8988T (cell line): ENCODE measurements at places on chromosomes 5 and 9.

GRCh38 chr5:111779260-111779921, 22.4 kb upstream of the NREP start:
- DNase-seq = no peak

DNA sequence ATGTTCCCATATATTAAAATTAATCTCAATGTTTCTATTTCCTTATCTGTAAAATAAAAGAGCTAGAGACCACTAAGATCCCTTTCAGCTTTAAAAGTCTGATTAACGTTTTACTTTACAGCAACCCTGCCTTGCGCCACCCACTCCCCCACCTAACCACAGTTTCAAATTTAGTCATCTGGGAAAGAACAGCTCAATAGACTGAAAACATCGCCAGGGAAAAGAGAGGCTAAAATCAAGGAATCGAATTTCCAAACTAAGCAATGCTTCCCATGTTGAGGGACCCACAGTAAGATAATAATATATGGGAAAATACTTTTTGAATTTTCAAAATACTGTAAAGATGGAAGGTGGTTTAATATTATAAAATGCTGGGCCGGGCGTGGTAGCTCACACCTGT, 6.6 kb downstream of the SAXO1 start:
- no peak for DNase-seq

- DNase-seq = no peak
Measured at GRCh38 chr5:15326932-15327331, 173.0 kb upstream of the FBXL7 start.

DNA sequence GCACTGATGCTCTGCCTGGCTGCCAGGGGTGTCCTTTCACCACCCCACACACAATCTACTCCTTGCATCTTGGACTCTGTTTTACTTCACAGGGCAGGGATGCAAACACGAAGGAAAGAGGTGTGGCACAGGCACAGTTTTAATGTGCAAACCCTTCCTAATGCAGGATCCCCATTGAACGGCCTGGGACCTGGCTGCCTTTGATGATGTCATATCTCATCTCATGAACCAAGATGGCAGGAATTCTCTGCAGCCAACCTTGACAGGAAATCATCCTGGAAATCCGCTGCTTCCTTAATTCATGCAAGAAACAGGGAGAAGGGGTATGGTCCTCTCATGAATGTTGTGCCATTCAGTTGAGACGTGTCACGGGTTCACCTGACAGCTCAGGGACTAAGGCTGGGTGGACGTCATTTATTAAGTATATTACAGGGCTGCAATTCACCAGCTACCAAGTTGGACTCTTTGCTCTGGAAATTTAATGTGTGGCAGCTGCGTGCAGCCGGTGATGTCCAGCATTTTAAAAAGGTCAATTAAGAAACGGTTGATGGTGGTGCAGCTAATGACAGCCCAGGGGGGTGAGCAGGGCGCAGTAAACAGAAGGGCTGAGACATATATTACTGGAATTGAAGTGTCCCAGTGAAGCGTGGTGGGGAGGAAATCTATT, 91.5 kb downstream of the LMNB1 start:
- DNase-seq = no peak

DNA sequence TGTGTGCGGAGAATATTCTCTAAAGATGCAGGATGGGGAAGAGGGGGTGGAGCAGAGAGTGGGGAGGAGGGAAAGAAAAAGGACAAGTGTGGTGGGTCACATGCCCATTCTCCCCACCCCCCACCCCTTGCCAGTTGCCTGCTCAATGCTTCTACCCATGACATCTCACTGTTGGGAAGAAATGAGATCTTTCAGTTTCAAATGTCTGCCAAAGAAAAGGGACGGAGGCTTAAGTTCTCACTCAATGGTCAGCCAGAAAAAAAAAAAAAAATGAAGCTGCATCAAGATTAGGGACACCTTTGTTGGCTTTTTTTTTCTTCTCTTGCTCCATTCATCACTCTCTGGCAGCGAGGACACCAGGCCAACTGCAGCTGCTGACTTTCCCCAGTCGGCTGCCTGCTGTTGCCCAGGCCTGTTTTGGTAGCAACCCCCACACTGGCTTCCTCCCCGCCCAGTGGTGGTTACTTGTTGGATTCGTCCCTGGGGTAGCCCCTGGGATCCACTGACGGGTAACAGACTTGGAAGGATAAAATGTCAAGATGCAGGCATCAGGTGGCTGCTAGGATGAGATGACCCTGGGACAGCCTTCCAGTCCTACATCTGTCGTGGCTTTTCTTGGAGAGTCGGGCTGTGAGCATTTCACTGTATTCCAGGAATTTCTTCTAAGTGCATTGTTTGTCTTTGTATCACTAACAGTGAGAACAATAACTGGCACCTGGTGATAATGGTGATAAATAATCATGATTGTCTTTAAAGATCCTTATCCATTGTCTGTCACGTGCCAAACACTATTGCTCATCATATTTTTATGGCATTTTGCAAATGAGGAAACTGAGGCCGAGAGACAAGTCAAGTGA, 9.1 kb downstream of the WWC1 start:
- DNase-seq = no peak

DNA sequence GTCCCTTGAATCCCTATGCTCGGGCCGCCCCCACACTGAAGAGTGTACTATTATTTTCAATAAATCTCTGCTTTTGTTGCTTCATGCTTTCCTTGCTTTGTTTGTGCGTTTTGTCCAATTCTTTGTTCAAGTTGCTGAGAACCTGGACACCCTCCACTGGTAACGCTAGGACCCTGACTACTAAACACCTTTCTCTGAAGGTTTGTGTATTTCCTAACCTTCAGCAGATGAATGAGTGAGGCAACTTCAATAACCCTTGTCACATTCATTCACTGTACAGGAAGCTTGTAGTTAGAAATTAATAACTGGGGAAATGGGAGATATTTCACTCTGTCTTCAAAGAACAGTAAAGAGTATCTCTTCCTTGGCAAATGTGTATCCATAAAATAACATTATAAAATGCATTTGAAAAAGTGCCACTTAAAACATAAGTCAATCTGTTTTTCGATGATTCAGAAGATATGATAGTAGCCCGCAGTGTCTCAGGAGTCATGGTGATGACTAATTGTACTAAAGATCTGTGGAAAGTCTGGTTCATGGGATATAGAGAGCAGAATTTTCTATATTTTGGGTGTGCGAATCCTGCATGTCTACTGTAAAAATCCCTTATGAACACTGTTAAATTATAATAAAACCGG, 43.2 kb upstream of the ANKH start:
- DNase-seq = no peak

DNA sequence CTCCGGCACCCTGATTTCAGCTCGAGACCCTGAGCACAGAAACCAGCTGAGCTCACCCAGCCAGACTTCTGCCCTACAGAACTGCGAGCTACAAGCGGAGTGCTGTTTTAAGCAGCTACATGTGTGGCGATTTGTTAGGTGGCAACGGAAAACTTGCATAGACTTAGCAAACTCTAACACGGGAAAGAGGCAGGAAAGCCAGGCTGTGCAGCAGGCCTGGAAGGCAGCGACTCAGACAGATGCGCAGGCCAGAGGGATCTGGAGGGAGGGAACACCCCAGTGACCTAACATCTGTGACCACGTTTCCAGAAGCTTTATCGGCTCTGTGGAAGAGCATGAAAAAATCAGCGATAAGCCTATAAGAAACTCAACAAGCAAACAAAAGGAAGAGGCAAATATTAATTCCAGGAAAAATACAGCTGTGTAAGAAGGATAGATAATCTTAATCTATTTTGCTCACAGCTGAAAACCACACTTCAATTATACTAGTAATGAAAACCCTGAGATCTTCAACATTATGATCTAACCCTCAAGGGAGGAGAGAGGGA, 11.0 kb downstream of the UBAC1 start:
- DNase-seq = no peak

DNA sequence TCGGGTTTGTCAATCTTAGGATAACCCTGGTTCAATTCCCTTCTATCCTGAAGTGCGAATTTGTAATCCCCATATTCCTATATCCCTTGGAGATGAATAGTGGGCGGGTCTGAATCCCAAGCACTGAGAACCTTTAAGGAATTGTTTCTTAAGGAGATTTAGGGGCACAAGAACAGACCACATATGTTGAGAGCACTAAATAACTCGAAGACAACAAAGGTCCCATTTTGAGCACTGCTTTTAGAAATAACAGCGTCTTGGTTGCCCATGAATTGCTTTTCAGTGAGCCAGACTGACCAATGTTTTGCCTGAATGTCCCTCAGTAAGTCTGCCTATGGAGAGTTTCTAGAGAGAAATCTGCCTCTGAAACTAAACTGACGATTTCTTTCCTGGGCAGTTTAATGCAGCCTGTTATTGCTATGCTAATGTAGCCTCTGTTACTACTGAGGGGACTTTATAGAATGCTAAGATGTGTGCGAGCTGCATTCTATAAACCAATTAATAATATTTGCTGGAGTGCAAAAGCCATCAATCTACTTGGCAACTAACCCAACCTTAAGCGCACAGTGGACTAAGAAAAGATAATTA, 445.0 kb upstream of the DMAC1 start:
- DNase-seq = no peak

GRCh38 chr9:126149661-126150060, 177.0 kb upstream of the MVB12B start:
- no peak for DNase-seq

DNA sequence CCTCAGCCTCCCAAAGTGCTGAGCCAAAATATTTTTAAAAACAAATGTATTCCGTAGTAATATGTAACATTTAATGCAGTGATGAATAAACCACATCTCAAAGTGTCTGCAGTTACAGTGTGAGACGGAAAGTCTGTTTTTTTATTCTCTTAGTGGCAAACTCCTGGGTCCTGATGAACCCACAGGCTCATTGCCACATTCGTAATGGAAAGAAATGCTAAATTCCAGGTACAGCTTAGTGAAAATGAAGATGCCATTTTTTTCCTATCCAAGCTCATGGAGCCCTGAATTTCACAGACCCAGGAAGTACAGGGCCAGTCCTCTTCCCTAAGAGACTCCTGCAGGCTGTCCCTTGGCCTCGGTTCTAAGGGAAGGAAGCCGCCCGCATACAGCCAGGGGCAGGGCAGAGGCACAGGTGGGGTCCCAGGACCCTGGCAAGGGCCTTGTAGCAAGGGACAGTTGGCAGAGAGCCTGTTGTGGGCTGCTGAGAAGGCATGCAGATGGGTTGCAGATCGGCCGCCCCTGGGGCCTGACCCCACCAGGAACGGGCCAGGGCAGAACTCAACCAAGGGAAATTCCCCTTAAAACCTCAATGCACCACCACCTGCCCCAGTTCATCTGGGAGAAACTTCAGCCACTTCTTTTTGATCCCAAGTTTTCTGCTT, 36.2 kb downstream of the IPPK start:
- DNase-seq = no peak

GRCh38 chr9:129624947-129625346, 1.0 kb upstream of the NTMT1 start:
- no peak for DNase-seq

GRCh38 chr9:114047717-114048116, 30.4 kb downstream of the AMBP start:
- no peak for DNase-seq

DNA sequence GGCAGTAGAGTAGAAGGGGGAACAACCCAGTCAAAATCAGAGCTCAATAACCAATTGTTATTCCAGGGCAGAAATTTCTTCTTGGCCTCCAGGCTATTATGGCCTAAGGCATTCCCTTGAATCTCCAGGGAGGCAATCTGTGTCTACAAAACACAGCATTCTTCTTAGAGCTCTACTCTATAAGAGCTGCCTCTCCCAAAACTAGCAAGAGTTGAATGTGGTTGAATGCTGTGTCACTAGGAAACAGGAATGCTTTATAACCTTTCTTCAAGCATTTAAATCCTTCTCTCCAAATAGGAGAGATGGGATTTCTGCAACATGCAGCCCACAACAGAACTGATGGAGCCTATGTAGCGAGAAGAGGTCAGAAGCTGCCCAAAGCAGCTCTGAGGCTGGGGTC, 97.1 kb upstream of the APC start:
- no peak for DNase-seq

GRCh38 chr5:112379542-112380325, 39.3 kb downstream of the EPB41L4A start:
- DNase-seq = no peak

- no peak for DNase-seq
Measured at GRCh38 chr9:131994364-131995125, 85.1 kb downstream of the MED27 start.

DNA sequence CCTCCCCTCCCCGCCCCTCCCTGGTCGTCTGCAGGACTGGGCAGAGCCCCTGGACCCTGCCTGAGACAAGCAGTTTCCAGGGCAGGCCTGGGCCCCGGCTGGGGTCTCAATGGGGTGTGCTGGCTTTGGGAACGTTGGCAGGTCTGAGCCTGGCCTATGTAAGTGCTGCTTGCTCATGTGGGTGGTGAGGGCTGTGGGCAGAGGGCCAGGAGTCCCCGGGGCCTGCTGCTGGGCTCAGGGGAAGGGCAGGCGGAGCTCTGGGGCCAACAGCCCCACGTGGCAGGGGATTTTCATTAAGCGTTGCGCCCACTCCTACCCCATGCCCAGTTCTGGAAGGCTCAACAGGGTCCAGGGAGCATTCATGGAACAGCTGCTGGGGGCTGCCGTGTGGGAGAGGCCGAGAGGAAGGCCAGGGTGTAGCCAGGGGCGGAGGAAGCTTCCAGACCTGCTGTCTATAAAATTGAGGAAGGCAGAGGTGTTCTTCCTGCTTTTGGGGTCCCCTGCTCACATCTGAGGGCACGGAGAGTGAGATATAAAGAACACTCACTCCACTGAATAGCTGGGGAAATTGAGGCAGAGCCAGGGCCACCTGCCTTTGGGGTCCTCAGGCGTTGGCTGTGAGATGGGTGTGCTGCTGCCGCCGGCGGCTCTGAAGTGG, 32.5 kb downstream of the RXRA start:
- DNase-seq = no peak

- no peak for DNase-seq
Measured at GRCh38 chr5:13821366-13821765, 123.1 kb downstream of the DNAH5 start.

DNA sequence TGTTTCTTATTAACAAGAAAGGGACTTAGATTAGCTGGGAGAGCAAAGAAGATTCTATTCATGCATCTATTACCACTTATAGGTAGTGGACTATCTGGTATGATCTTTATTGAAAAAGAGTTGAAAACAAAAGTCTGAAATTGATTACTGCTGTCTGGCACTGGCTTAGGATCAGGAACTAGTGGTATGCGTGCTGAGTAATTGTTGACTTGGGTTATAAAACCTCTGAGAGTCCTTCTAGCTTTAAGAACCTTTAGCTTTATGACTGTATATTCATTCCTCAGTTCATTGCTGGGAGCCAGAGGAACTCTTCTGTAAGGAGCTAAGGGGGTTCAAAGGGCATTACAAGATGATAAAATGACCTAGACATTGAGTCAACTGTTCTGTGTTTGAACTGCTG, 7.6 kb downstream of the SLC1A1 start:
- no peak for DNase-seq
